Endothelial cell of umbilical vein (primary cell): ENCODE measurements at places on chromosomes 2 and 18. TPM values are rescaled to one million over a fixed set of nuclear protein-coding genes. Genes with fewer than 3 reads are reported as not detected.

CRYGC gene
- total RNA-seq: not detected in 2 replicates

UGT1A8 gene
- total RNA-seq: not detected in 2 replicates

CYP27C1 gene
- not detected in 2 replicates for total RNA-seq

RNF152 gene
- 24.0 and 27.5 TPM in 2 replicates for total RNA-seq
